ENCODE measurements at places on chromosomes 12 and 14.
A peak's percentile ranks its signal among the peaks of the same experiment; 100 is the strongest.

- no peaks in the 10 kb centered on the region for H3K36me3 ChIP-seq
- H3K27me3 ChIP-seq = peaks cover 23% of the 10 kb centered on the region
- H3K27ac ChIP-seq = no peak overlapping the region
- H3K4me1 ChIP-seq = peaks cover 21% of the 10 kb centered on the region
- no peak overlapping the region for H3K4me3 ChIP-seq
- no peak for DNase-seq
Observed at GRCh38 chr14:74572726-74573301, 39.2 kb downstream of the LTBP2 start.

GRCh38 chr14:61618448-61618847 is 76.9 kb upstream of the HIF1A start:
- no peaks in the 10 kb centered on the region for H3K27me3 ChIP-seq
- no peak overlapping the region for H3K4me3 ChIP-seq

DNA sequence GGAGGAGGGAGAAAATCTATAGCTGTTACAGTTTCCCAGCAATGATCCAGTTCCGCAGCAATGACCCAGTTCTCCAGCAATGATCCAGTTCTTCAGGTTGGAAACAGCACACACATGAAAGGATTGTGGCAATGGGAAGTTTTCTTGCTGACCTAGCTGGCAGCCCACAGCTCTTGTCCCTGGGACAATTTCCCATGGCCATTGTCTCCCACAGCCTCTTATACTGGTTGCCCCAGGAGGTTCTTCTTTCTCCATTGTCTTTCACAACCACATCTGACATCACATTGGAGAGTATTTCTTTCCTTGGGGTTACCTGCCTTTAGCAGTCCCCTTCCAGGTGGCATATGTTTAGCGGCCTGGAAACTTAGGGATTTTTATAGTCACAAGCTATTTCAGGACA is 209.8 kb upstream of the PLEKHG7 start:
- H3K4me1 ChIP-seq = peaks cover 42% of the 10 kb centered on the region
- DNase-seq = no peak
- H3K27ac ChIP-seq = peak overlapping the region; percentile 87
- H3K36me3 ChIP-seq = peaks cover 16% of the 10 kb centered on the region

DNA sequence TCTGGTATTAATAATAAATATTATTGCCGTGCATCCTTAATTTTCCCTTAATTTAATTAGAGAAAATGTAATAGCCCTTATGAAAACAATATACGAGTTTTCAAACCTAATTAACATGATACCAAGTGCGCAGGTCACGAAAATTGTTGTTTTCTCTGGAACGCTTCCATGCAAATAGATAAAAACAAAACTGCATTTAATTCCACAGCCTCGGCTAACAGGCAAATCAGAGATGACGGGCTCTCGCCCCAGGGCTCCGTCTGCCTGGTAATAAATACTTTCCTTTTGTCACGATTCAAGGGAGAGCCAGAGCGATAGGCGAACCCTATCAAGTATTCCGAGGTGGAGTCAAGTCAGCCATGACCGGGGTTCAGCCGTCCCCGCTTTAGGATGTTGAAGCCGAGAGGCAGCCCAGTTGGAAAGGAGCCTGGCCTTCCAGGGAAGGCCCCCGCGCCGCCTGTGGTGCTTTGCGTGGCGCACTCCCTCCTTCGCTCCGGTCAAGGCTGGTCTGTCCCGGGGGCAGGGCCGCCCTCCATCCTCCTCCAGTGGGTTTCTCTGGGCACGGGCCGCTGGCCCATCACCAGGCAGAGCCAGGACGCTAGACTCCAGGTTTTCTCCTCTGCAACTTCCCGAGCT is 137.8 kb upstream of the GSC start:
- no peak overlapping the region for H3K27ac ChIP-seq
- H3K36me3 ChIP-seq = no peaks in the 10 kb centered on the region
- no peak overlapping the region for H3K4me3 ChIP-seq

GRCh38 chr12:47131011-47131410 is 51.3 kb upstream of the AMIGO2 start:
- peaks cover 25% of the 10 kb centered on the region for H3K36me3 ChIP-seq
- no peak overlapping the region for H3K4me3 ChIP-seq
- no peak overlapping the region for H3K27ac ChIP-seq
- no peak for DNase-seq
- peaks cover 8% of the 10 kb centered on the region for H3K4me1 ChIP-seq

DNA sequence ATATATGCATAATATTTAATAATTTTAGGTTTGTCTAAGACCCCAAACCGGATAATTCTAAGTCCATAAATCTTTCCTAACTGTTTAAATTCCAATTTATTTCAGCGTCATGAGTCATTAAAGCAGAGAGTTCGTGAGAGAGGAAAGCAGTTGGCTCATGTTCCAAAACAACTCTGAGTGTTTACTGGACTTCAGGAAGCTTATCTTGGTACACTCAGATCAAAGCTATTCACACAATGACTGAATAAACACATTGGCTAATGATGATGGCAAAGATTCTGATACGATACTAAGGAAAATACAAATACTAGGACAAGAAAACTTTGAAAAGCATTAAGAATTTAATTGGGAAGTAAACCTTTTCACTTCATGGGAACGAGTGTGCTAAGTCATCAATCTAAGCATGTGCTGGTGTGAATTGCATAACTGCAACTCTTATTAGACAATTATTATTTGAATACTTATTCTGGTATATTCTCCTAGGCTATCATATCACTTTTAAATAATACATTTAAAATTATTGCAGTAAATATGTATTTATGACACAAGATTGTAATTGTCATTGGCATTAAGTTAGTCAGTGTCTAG is 34.8 kb upstream of the CLEC14A start:
- no peaks in the 10 kb centered on the region for H3K4me1 ChIP-seq
- H3K36me3 ChIP-seq = no peaks in the 10 kb centered on the region
- no peak for DNase-seq
- no peak overlapping the region for H3K27ac ChIP-seq
- H3K4me3 ChIP-seq = no peak overlapping the region

- H3K4me3 ChIP-seq = no peak overlapping the region
- DNase-seq = no peak
- no peaks in the 10 kb centered on the region for H3K27me3 ChIP-seq
- H3K4me1 ChIP-seq = no peaks in the 10 kb centered on the region
- no peak overlapping the region for H3K27ac ChIP-seq
Observed at GRCh38 chr14:86673523-86673969, 1143.6 kb downstream of the FLRT2 start.

GRCh38 chr14:74982661-74983060 is 20.1 kb upstream of the EIF2B2 start:
- H3K36me3 ChIP-seq = no peaks in the 10 kb centered on the region
- no peak overlapping the region for H3K4me3 ChIP-seq
- H3K27ac ChIP-seq = no peak overlapping the region
- no peaks in the 10 kb centered on the region for H3K4me1 ChIP-seq

DNA sequence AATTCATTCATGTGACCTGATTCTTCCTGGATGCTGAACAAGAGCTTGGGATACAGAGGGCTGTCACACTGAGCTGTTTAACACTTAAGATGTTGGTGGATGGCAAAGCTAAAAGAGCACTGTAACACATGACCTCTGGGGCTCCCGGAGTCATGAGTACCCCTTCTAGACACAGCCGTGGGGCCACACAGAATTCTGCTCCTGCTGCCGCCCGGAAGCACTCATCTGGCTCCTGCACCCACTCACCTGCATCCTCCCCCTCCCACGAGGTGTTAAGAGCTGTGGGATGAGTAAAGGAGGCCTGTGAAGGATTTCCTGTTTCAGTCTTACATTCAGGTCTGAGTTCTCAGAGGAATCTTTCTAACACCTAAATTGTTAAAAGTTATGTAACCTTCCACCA is 78.0 kb upstream of the SSTR1 start:
- H3K36me3 ChIP-seq = no peaks in the 10 kb centered on the region
- H3K27ac ChIP-seq = no peak overlapping the region
- H3K4me3 ChIP-seq = no peak overlapping the region
- H3K27me3 ChIP-seq = no peaks in the 10 kb centered on the region
- H3K4me1 ChIP-seq = no peaks in the 10 kb centered on the region

- no peak for DNase-seq
- H3K27ac ChIP-seq = no peak overlapping the region
- H3K27me3 ChIP-seq = no peaks in the 10 kb centered on the region
- H3K36me3 ChIP-seq = no peaks in the 10 kb centered on the region
- no peak overlapping the region for H3K4me3 ChIP-seq
Observed at GRCh38 chr12:62882696-62883095, 52.3 kb downstream of the PPM1H start.

DNA sequence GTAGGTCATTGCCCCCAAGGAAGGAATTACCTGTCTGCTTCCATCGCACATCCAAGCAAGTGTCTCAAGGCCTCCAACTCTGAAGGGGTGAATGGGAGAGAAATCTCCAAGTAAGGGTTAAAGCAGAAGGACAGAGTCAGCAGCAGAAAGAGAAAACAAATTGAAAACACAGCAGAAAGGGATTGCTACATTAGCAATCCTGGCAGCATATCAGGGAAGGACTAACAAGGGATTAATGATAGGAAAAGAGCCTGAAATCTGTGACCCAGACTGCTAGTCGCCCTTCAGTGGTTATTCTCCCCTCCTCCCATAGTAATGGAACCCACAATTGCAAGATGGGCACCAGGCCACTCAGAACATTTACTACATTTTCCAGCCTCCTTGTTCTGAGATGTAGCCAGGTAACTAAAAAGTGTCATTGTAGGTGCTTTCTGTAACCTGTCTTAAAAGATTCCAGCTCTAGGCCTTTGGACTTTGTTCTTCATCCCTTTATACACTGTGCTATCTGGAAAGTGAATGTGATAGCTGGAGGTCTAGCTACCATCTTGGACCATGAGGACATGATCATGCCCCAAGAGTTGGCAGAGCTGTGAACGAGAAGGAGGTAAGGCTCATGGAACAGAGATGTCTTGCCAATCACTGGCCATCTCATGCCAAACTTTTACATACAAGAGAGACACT is 36.0 kb downstream of the MAP3K9 start:
- no peak overlapping the region for H3K27ac ChIP-seq
- no peaks in the 10 kb centered on the region for H3K27me3 ChIP-seq
- peaks cover 18% of the 10 kb centered on the region for H3K4me1 ChIP-seq

- DNase-seq = no peak
- no peak overlapping the region for H3K4me3 ChIP-seq
- H3K27me3 ChIP-seq = no peaks in the 10 kb centered on the region
- peaks cover 49% of the 10 kb centered on the region for H3K4me1 ChIP-seq
- peak overlapping the region; percentile 73 for H3K27ac ChIP-seq
Observed at GRCh38 chr12:51242876-51243275, 4.2 kb downstream of the DAZAP2 start.

DNA sequence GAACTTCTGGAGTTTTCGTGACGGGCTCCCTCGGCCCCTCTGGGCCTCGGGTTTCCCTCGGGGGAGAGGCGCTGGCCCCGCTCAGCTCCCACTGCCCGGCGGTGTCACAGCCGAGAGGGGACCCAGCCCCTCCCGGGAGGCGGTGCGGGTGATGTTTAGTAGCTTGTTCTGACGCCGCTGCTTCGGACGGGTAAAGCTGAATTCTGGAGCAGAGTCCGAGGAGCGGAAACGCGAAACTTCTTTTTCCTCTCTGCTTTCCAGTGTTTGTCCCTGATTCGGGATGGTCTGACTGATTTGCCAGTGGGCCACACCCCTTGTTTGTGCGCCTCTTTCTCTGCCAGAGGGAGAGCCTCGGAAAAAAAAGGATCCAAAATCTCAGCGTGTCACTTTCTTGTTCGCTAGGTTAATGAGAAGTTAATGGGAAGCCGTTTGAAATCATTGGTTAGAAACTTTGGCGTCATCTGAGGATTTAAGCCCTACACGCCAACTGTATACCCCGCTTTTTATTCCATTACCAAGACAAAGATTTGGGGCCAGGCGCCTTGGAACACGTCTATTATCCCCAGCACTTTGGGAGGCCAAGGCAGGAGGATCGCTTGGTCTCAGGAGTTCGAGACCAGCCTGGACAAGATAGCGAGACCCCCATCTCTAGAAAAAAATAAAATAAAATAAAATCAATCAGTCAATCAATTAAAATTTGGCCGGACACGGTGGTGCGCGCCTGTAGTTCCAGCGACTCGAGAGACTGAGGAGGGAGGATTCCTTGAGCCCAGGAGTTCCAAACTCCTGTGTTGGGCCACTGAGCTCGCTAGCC is 756 bp downstream of the TULP3 start:
- DNase-seq = no peak
- peaks cover 12% of the 10 kb centered on the region for H3K4me1 ChIP-seq
- peak overlapping the region; percentile 90 for H3K27ac ChIP-seq

- H3K4me3 ChIP-seq = no peak overlapping the region
- no peak for DNase-seq
- H3K4me1 ChIP-seq = no peaks in the 10 kb centered on the region
- no peak overlapping the region for H3K27ac ChIP-seq
- H3K27me3 ChIP-seq = peaks cover 5% of the 10 kb centered on the region
Observed at GRCh38 chr14:93549595-93549994, 118.9 kb downstream of the UNC79 start.

GRCh38 chr12:105294161-105294560 is 36.3 kb upstream of the C12orf75 start:
- H3K27me3 ChIP-seq = peaks cover 10% of the 10 kb centered on the region
- H3K36me3 ChIP-seq = peaks cover 7% of the 10 kb centered on the region
- no peak overlapping the region for H3K27ac ChIP-seq
- DNase-seq = no peak
- H3K4me3 ChIP-seq = no peak overlapping the region

DNA sequence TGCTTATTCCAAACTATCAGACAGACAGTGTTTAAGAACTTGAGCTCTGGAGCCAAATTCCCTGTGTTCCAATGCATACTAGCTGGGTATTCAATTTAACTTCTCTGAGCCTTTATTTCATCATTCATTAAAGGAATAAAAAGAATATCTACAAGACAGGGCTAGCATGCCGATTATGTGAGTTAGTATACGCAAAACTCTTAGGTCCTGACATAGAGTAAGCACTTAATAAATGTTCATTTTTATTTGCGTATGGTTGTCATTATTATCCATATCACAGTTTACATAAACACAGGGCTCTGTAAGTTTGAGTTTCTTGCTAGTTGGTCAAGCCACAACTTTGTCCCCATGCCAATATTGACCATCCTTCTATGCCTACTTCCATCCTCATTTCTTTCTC is 161.5 kb downstream of the NUAK1 start:
- H3K4me3 ChIP-seq = no peak overlapping the region
- no peaks in the 10 kb centered on the region for H3K36me3 ChIP-seq
- DNase-seq = no peak

GRCh38 chr14:36207500-36207899 is 31.0 kb upstream of the PTCSC3 start:
- no peaks in the 10 kb centered on the region for H3K36me3 ChIP-seq
- no peak overlapping the region for H3K27ac ChIP-seq
- H3K4me3 ChIP-seq = no peak overlapping the region
- H3K27me3 ChIP-seq = no peaks in the 10 kb centered on the region
- no peak for DNase-seq
- H3K4me1 ChIP-seq = no peaks in the 10 kb centered on the region

DNA sequence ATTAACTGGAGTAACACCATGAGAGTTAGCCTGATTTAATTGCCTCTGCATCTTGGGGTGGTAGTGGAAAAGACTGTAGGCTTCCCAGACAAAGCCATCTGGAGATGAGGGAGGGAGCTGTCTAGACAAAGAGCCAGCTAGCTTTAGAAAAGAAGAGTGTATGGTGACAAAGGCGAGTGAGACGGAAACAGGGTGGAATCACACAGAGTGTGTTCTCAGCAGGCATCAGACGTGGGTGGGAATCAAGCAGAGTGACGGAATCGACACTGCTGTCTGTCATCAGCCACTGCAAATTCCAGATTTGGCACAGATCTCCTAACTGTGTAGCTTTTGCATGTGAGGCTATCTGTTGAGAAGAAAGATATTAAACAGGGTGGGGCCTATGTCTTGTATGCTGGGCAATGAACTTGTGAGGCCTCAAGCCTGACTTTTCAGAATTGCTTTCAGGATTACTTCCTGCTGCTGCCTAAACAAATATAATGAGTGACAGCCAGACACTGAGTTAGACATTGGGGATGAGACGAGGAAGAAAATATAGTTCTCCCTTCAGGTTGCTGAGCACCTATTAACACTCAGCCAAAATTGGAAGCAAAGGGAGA is 236.5 kb upstream of the GRIP1 start:
- H3K4me3 ChIP-seq = no peak overlapping the region
- no peaks in the 10 kb centered on the region for H3K27me3 ChIP-seq
- H3K36me3 ChIP-seq = peaks cover 1% of the 10 kb centered on the region
- H3K27ac ChIP-seq = no peak overlapping the region

Measured in stimulated activated naive B cell treated with anti-CD40 and anti-IgM and Interleukin-4, amounts not matched to agents 10 μg/mL and 1 μg/mL and 100 μg/mL, for 72 hours (primary cell).